Right forelimb (tissue), 1 donor: ENCODE measurements at places on chromosomes 7 and 10.
A peak's percentile ranks its signal among the peaks of the same experiment; 100 is the strongest.

- DNase-seq, result no peak
Observed at GRCh38 chr7:4820967-4821471, 40.8 kb downstream of the PAPOLB start.

- no peak for DNase-seq
Observed at GRCh38 chr7:102080434-102081243, 206.0 kb upstream of the SH2B2 start.

GRCh38 chr10:30704026-30704600 lies 74.6 kb upstream of the LYZL2 start:
- DNase-seq, result no peak

DNA sequence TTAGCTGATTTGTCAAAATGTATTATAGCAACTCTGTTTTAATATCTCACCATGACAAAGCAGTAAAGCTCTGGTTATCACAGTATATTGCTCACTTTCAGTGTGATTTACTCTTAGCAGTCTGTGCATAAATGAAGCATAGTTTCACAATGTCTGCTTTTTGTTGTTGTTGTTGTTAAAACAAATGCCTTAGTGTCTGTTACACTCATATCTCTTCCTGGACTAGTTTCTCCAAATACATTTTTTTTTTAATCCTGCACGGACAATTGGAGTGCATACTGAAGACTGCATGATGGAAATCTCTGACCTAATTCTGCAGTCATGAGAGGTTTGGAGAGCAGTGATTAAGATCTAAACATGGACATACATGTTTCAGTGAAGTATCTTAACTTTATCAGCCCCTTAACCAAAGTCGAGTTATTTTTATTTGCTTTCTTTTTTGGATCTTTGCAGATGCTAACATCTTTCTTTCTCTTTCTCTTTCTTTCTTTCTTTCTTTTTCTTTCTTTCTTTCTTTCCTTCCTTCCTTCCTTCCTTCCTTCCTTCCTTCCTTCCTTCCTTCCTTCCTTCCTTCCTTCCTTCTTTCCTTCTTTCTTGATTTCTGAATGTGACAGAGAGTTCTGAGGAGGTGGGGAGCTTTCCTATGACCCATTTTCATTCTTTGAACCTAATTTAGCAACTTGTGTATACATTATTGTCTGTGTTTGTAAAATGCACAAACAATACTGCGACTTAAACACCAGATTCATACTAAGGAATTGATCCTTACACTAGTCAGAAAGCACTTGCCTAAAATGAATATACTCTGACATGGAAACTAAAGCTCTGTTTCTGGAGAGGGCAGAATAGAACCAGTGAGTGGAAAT lies 161.5 kb upstream of the AGR3 start:
- DNase-seq, result no peak

DNA sequence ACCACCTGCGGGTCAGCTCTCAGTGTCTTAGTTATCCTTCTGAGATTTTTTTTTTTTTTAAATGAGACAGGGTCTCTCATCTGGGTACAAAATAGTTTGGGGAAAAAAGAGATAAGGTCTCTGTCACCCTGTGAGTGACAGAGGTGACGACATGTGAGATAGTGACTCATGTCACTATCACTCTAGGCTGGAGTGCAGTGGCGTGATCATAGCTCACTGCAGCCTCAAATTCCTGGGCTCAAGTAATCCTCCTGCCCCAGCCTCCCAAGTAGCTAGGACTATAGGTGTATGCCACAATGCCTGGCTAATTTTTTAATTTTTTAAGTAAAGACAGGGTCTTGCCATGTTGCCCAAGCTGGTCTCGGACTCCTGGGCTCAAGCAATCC lies 10.4 kb downstream of the BLVRA start:
- DNase-seq, result no peak

- no peak for DNase-seq
Observed at GRCh38 chr7:159172400-159172799, 27.7 kb upstream of the VIPR2 start.

DNA sequence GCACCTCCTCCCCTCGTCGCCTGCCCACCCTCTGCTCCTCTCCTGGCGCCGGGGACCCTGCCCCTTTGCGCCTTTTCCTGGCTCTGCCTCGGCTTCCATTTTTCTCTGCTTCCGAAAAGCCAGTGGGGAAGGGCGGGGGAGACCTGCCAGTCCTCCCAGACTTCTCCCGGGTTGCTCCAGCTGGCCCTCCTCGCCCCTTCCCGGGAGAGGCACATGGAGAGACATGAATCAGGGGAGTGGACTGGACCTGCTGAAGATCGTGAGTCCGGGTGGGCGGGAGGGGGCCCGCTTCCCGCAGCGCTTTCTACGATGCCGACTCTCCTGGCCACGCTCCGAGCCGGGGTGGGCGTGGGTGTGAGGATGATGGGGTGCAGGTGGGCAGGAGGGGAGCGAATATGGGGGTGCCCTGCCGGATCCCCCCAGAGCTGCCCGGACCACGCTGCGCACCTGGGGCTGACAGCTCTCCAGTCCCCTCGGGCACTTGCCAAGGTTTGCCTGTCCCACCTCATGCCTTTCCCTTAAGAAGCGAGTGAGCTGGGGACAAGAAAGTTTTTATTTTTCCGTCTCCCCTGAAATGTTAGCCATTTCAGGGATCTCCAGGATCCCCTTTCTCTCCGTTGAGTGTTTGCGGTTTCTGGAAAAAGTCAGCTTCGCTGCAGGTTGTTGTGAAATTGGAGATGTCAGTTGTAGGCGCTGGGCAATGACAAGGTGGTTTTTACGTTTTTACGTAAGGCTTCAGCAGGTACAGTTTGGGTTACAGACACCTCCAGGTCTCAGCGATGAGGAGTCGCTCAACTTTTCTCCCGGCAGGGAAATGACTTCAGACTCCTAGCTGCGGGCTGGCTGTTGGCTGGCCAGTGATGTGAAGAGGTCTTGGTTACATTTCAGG lies 977 bp downstream of the CACNB2 start:
- peak; percentile 63 for DNase-seq

DNA sequence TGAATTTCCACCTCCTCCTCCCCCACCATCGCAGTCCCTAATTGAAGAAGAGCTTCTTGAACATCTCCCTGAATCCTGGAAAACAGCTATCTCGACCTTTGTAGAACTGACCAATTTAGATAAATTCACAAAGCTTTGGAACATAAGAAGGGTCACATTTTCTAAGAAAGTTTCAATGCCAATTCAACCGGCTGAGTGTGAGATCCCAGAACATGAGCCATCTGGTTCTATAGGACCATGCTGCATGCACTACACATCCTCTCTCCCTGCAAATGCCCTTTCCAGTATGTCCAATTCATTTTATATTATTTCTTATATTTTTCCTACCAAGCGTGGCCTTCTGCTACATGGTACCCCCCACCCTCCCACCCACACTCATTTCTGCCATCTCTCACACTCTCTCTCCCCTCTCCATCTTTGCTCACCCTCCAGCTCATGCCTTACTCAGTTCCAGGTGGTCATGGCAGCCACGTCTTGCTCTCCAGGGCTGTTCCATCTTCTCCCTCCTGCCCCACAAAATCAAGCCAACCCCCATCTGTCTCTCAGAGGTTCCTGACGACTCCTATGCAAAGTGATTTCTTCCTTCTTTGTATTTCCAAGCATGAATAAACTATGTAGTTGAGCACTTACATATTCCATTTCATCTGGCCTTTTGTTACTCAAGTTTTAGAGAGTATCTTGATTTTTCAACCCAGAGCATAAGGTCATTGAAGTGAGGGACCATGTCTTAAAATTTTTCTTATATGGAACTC lies 19.3 kb downstream of the FRMD4A start:
- no peak for DNase-seq
